Cortex of kidney (tissue), 1 donor: ENCODE measurements at places on chromosomes 5 and 9.

DNA sequence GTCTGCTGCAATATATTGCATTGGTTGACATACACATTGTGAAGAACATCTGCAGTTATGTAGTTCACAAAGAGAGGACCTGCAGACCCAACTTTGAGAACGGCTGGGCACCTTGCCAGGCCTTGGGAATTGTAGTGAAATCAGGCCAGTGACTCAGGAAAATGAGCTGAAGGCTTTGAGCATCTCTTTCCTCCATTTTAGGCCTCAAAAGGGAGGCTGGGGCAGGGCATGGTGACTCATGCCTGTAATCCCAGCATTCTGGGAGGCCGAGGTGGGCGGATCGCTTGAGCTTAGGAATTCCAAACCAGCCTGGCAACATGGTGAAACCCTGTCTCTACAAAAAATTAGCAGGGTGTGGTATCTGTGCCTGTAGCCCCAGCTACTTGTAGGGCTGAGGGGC, 1.4 kb upstream of the IPPK start:
- DNase-seq: no peak

DNA sequence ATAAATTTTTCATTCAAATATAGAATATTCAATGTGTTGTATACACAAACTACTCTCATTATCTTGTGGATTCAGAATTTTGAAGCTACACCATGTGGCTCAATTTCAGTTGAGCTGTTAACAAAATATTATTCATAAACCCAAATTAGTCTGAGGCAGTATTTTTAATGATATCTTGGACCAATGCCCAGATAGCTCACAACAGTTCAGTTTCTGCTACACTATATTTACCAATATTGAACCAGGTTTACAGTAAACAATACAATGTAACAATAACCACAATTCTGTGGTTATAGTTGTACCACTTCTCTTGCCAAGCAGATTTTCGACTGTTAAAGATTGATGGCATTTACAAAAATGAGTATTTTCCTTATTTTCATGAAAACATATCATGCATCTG, 99.9 kb downstream of the SSBP2 start:
- no peak for DNase-seq

DNA sequence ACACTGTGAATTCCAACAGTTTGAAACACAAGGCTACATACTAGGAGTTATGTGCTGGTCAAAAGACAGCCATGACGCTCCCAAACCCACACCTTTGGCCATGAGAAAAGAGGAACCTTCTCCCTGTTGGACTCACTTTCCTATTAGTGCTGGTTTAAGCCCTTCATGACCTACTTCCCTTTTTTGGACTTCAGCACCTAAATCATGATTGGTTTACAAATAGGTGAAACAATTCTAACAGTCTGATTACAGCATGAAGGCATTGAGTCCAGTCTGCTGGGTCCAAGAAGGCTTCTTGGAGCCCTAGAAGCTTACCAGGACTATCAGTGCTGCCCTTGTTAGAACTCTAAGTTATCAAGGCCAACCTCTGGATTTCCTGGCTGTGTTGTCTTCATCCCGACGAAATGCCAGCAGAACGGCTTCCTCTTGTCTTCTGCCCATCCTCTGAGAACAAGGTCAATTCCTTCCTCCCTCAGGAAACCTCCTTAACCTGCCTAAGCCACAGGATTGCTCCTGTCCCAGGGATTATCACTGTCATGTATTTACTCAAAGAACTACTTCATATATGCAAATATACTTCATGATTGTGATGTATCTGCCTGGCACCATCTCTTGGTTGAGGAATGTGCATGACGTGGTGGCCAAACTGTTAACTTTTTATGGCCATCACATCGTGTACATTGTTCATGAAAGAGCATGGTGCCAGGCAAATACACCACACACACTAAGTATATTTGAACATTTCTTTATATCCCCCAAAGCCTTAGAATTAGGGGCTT, 83.6 kb downstream of the ANKH start:
- no peak for DNase-seq

DNA sequence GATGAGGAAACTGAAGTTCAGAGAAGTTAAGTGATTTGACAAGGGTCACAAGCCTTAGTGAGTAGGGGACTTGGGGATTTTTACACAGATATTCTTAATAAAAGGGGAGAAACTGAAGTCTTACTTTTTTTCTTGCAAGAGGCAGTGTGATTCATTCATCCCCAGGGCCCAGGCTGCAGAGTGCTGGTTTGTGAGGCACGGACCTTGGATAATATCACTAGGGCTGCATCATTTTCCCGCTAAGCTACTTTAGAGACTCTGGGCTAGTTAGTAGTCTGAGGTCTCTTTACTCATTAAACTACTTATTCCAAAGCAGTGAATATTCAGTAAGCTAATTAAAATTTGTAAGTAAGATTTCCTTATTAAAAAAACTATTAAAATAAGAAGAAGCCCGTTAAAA, 195.0 kb downstream of the PBX3 start:
- no peak for DNase-seq

DNA sequence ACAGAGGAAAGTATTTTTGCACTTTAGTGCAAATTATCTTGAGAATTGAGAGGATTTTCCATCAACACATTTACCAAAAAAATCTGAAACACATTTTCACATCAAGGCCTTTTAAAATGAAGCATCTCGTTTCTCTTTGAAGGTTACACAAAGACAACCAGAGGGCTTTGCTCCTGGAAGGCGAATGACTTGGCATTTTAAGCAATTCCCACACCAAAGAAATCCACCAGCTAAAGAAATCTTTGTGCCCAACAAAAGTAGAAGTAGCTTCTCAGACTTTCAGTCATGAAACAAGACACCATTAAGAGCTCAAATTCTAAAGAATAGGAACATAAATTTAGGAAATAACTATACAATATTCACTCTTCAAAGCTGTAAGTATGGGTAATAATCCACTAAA, 59.9 kb downstream of the HABP4 start:
- DNase-seq: no peak

DNA sequence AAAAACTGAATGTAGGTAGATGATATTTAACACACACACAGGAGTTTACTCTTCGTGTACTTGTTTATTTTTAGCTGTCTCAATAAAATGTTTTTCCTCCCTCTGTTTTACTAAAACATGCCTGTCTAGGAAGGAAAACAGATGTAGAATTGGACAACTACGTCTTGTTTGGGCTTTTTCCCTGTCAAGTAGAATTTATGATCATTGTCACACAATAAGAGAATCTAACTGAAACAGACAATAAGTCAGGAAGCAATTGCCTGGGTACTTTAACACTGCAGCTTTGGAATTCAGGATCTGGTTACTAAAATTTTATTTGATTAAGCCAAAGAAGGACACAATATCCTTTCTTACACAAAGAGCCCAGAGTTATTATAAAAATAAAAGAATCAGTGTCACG, 164.2 kb downstream of the ZDHHC21 start:
- DNase-seq: no peak

- peak; percentile 36 for DNase-seq
These were observed at the start of gene PTGR1 for GRCh38 chr9:111599092-111599954. Gene PTGR1, minus strand, starts transcription at chr9:111599647. Its CDS starts 2,225 bp downstream, at chr9:111597422.

DNA sequence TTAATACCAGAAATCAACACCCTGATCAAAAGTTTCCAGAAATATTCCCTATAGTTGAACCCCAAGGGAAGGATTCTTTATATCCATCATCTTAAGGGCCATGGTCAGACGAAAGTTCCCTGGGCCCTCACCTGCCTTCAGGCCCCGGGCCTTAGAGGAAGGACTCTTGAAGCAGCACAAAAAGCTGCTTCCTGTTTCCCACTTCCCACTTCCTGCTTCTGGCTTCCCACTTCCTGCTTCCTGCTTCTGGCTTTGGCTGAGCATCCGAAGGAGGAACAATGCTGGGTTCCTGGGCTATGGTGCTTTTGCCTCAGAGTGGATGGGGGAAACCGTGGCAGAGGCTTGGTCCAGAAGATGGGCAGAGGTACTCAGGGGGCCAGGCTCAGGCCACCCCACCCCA, 25.8 kb upstream of the DAP start:
- no peak for DNase-seq

GRCh38 chr5:32051796-32052195, 122.3 kb downstream of the GOLPH3 start:
- no peak for DNase-seq

- DNase-seq: no peak
These were observed 269.9 kb downstream of the CDK5RAP2 start for GRCh38 chr9:120310035-120310434.

DNA sequence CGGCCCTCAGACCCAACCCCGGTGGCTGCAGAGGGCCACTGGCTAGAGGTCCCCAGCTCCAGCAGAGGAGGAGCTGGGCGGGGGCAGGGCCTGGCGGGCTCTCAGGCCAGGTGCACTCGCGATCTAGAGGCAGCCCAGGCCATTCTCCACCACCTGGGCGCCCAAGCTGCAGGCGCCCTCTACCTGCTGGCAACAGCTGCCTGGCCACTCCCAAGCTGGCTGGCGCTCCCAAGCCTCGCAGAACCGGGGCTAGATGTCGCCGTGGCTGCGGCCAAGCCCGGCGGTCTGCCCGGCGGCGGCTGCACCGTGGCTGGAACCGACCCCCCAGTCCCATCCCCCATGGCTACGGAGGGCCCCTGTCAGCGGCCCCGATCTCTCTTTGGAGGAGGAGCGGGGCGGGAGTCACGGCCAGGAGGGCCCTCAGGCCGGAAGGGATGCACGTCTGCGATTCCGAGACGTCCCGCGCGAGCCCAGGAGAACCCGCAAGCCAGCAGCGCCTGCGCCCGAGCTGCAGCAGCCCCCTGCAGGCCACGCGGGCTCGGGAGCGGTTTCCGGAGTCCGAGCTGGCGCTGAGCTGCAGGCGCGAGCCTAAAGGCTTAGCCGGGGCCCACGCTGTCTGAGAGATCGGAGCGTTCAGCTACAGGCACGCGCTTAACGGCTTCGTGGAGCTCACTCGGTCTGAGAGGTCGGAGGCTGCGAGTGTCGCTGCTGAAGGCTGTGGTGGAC, 44.3 kb upstream of the BICD2 start:
- no peak for DNase-seq
